ENCODE measurements at places on chromosomes 5 and 9.

GRCh38 chr5:154221371-154221896 is 30.9 kb downstream of the GALNT10 start:
- peak; percentile 29 for DNase-seq

GRCh38 chr5:107284822-107285525 is 385.8 kb downstream of the EFNA5 start:
- no peak for DNase-seq

- no peak for DNase-seq
Observed at GRCh38 chr9:73081979-73082657, 69.5 kb upstream of the ANXA1 start.

GRCh38 chr5:652773-653350 is 40.3 kb downstream of the TPPP start:
- DNase-seq: no peak

GRCh38 chr9:135526730-135527571 is 5.7 kb downstream of the LCN1 start:
- DNase-seq: no peak

DNA sequence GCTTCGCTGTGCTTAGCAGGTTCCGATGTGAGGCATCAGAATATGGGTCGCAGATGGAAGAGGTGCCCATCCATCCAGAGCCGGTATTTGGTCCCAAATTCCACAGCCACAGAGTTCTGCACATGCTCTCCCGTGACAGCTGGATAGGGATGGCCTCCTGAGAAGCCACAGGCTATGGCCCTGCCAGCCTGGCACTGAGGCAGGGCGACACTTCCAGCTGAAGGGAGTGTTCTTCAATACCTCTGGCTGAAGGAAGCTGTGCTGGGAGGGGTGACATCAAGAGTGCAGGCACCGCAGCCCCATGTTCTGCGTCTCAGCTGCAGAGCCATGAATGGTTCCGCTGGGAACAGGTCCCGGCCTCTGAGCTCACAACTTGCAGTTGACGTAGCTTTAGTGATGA is 83.4 kb upstream of the SIMC1 start:
- DNase-seq: no peak

DNA sequence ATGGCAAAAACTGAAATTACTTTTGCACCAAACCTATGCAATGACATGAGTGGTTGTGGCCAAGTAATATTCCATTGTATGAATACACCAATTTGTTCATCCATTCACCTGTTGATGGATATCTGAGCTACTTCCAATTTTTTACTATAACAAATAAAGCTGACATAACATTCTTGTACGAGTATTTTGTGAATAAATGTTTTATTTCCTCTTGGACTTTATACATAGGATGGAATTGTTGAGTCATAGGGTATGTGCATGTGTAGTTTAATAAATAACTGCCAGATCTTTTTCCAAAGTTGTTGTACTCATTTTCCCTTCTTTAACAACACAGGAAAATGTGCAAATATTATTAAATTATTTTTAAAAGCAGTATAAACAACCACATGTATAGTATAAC is 146.1 kb upstream of the ZNF462 start:
- DNase-seq: no peak

DNA sequence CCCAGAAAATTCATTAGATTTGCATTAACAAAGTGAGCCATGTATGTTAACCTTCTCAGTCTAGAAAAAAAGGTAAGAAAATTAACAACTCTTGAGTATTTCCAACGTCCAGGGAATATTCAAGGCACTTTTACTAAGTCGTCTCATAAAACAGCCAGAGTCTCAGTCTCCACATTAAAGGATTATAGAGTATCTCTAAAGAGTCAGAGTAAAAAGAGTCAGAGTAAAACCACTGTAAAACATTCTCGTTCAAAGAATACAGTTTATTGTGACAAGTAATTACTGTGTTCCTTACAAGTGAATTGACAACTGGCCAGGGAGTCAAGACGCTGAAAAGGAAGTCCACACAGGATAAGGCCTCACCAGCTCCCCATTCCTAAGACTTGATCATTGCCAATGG is 97.2 kb upstream of the ISL1 start:
- no peak for DNase-seq

DNA sequence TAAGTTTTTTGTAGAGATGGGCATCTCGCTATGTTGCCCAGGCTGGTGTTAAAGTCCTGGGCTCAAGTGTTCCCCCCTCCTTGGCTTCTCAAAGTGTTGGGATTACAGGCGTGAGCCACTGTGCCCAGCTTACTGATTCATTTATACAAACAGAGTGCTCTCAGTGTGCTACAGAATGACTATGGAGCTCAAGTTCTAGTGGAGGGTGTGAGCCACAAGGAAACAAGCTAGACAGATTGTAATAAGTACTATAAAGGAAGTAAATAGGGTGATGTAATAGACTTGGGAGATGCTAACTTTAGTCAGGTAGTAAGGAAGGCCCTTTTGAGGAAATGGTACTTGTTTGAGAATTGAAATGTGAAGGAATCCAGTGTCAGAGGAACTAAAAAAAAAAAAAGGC is 1.7 kb upstream of the TMEM267 start:
- DNase-seq: no peak

DNA sequence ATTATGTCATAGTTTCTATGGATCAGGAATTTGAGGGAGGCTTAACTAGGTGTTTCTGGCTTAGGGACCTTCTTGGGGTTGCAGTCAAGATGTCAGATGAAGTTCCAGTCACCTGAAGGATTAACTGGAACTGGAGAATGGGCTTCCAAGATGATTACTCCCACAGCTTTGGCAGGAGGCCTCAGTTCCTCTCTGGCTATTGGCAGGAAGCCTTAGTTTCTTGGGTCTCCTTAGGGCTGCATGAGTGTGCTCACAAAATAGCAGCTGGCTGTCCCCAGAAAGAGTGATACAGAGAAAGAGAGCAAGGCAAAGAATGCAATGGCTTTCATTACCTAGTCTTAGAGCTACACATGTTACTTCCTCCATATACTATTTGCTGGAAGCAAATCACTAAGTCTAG is 138.1 kb upstream of the TLE4 start:
- no peak for DNase-seq

- DNase-seq: no peak
Observed at GRCh38 chr5:113578091-113578490, 64.6 kb downstream of the YTHDC2 start.

- no peak for DNase-seq
Observed at GRCh38 chr9:93465855-93466254, 12.5 kb upstream of the FAM120AOS start.

GRCh38 chr9:125235804-125236519 is 5.2 kb downstream of the HSPA5 start:
- no peak for DNase-seq

GRCh38 chr5:146704949-146705665 is 173.4 kb downstream of the PPP2R2B start:
- no peak for DNase-seq

DNA sequence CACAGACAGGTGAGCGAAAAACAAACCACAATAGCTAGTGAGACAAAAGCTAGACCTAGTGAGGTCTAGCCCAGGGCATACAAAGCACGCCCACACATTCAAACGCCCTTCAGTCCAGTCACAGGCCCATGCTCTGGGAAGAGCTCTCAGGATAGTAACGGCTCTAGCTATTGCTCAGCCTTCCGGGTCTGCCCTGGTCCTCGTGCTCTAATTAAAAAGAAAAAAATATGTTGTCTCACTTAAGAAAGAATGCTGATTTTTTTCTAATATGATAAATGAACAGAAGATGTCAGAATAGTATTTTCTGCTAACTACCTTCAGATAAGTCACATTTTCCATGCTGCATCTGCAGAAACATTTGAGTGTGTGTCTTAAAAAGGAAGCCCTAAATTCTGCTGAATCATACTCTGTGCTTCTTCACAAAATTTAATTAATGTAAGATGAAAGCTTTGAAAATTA is 94.5 kb downstream of the PLPP1 start:
- peak; percentile 19 for DNase-seq

DNA sequence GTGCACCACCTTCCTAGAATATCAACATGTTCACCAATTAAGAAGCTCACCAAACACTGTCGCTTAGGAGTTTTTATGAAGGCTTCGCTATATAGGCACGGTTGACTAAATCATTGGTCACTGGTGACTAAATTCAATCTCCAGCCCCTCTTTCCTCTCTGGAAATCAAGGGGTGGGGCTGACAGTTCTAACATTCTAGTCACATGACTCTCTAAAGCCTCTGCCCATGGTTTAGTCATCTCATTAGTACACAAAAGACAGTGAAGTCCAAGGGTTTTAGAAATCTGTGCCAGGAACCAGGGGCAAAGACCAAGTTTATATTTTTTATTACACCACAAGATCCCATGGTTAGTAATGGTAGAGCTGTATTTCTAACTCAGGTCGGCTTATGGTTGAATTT is 243.2 kb downstream of the ELAVL2 start:
- DNase-seq: no peak

DNA sequence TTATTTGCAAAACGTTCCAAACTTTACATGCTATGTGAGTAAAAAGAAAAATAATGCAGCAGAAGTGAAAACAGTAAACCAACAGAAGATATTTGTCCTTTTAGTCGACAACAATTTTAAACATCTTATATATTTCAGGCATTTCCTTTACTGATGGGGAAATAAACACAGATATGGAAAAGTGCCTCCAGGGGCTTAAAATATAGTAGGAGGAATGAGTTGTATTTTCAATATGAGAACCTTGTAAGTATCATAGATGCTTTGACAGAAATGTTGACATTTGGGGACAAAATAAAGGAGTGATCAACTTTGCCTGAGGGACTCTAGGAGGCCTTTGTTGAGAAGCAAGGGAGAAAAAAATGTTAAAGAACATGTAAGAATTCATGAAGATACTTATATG is 1043.5 kb downstream of the CDH12 start:
- DNase-seq: no peak

DNA sequence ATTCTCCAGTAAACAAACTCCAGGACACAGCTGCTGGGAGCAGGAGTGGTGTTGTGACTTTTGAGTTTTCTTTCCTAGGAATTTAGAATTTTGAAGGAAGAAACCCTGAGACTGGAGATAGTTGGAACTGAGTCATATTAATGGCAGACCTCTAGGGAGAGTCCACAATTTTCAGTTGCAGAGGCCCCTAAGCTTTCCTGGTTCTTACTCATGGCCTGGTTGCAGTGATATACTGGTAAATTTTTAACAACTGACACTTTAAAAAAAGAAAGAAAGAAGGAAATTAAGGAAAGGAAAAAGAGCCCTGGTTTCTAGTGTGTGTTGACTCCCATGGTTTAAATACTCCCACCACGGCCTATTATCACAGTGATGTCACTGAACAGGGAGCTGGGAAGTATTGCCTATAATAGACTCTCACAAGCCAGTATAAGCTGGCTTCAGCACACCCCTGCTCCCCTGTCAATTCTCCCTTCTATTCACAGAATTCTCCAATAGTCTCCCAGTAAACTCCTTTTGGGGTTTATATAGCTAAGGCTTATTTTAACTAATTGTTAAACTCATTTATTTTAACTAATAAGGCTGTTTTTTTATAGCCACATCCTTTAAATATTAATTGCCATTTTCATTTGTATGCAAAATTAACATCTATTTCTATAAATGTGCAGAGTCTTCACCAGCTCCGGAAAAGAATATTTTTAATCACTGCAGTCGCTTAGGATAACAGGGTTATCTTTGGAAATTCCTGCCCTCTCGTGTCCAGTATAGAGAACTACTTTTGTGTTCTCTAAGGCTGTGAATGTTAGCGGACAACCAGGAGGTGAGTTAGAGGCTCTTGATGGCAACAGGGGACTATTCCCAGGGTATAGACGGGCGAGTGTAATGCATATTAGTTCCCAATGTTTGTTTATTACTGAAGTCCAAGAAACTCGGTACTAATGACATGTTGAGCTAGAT is 59.7 kb downstream of the GGTA1 start:
- no peak for DNase-seq

DNA sequence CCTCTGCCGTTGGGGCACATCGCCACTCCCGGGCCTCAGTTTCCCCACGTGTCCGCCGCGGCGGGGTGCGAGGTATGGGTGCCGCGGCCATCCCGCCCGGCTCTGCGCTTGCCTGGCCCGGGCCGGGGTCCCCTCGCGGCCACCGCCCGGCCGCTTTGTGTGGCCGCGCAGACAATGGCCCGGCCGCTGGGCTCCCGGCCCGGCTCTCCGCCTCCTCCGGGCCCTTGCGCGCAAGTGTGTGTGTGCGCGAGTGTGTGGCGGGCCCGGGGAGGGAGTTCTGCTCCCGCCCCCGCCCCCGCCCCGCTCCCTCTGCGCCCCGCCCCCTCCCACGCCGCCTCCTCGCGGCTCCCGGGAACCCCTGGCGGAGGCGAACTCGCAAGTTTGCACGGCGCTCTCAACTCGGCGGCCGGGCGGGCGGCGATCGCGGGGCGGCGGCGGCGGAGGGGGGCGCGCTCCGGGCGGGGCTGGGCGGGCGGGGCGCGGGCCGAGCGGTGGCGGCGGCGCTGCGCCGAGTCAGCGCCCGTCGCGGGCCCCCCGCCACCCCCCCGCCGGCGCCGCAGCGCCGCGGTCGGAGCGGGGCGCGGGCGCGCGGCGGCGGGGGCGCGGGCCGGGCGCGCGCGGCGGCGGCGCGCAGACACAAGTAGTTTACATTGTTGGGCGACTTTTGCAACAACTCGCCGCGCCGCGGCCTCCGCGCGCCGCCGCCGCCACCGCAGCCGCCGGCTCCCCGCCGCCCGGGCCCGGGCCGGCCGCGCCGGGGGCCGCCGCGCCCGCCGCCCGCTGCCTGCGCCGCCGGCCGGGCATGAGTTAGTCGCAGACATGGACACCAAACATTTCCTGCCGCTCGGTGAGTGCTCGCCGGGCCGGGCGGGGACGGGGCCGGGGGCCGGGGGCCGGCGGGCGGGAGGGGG is at the start of gene RXRA:
RXRA (plus strand) TSS at position 643 of the 911 bp plus-strand sequence; CDS start at position 820, 177 bp downstream.
- DNase-seq: peak; percentile 65

DNA sequence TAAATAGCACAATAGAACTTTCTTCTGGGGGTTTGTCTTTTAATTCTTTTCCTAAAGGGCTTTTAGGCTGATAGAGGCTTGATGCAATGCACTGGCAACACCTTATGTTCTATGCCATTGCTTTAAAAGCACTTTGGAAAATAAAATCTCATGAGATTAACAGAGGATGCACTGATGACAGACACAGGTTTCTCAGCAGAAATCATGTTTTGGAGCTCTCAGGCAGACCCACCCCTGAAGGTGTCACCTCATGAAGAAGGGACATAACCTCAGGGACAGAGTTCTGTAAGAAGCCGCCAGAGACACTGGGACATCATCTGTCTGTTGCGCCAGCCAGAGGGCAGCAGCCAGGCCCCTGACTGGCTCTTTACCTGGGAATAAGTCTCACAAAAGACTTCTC is 27.7 kb downstream of the SLC22A5 start:
- no peak for DNase-seq

DNA sequence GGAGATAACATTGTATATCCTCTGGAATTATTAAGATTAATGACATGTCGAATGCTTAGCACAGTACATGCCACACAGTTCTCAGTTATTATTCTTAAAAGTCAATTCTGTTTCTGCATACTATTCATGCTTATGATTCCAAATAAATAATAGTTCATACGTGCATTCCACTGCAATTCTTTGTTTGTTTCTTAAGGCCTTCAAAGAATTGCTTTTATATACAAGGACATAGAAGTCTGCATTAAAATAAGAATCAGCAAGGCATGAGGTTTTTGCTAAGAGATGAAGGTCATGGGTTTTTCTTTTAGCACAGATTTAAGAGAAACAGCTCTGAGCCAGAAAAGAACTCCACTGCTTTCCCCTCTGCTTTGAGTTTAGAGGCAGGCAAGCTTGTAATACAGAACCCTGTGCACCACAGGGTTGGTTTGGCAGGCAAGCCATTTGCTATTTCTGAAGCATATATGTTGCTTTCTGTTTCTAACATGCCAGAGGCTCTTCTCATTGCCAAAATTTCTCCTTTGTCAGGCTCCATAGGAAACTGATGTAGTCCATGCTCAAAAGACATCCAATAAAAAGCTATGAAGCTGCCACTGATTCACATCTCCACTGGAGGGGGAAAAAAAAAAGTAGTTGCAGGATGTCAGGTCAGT is 420.6 kb upstream of the TYRP1 start:
- no peak for DNase-seq

- no peak for DNase-seq
Observed at GRCh38 chr5:169801781-169802180, 164.7 kb downstream of the DOCK2 start.

All from stimulated activated CD4-positive, alpha-beta T cell treated with anti-CD3 and anti-CD28 coated beads, Interleukin-4, amount 100 ng/mL, for 1 hour (primary cell).